ENCODE measurements at places on chromosomes 12 and 14.

DNA sequence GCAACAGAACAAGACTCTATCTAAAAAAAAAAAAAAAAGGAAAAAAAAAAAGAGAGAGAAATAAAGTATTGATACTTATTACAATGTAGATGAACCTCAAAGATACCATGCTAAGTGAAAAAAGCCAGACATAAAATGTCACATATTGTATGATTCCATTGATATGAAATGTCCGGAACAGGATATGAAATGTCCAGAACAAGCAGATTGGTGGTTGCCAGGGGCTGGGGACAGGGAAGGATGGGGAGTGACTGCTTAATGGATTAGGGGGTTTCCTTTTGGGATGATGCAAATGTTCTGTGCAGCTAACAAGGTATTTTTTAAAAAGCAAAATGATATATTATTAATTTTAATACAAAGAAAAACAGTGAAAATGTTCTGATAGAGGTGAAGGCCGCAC, 5.0 kb downstream of the HVCN1 start:
- DNase-seq, result no peak

DNA sequence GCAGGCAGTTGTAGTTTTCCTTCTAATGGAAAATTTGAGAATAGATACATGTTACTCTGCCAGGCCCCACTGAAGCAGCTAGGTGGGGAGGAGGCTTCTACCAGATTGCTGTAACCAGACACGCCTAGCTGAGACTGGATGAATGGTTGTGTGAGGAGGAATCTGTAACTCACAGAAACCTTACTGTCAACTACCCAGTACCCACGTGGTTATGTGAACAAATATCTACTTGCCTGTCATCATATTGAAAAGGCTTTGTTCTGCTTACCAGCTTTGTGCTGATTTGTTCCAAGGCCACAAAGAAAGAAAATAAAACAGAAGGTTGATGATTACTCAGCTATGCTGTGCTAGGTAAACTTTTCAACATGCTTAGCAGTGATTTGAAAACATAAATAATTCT, 167.2 kb downstream of the CAPZA3 start:
- no peak for DNase-seq

DNA sequence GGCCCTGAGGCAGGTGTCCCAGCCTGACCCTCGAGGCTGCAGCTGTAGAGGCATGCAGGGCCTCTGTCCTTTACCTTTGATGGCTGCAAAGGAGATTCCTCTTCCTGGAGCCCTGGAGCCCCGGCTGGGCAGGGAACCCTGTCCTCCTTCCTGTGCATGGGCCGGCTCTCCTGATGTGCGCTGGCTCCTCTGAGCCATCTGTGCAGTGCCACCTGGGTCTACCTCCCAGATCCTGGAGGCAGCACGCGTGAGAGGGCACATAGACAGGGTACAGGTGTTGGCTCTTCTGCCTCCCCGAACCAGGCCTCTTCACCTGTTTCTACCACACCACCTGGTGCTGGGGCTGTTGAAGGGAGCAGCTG, 115.1 kb downstream of the BEGAIN start:
- DNase-seq, result no peak

DNA sequence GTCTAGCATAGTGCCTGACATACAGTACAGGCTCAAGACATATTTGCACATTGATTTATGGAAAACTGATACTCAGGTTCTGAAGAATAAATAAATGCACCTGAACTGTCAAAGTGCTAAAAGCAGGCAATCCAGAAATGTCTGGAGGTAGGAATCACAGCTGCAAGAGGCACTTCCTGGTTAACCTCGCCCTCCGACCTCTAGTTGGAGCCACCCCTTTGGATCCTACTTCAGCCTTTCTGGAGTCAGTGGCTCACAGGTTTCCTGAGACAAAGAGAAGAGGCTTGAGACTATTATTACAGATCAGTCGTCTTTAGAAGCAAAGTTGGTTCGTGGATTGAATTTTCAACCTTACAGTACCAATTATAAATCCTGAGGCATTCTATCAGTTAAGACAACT, 13.0 kb downstream of the TCP11L2 start:
- no peak for DNase-seq

- DNase-seq, result no peak
These were observed 16.4 kb downstream of the NR1H4 start for GRCh38 chr12:100490056-100490455.

DNA sequence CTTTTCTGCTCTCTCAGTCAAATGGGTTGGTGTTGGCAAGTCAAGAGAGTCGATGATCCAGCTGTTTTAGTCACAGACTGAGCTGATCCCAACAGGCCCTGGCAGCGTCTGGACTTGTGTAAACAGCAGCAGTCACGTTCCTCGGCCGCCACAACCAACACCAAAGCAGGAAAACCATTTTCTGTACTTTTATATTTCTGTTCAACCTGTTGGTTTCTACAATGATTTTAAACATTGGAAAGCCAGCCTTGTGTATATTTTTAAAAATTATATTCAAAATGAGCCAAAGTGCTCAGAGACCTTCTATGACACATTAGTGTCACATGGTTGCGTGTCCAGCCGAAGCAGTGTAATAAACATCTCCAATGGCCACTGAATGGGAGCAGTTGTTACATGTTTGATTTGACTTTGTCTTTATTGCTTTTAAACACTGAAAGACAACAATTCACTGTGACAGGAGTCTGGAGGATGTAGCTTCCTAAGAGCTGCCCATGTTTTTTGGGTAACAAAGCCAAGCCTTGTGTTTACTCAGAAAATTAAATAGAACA, 5.9 kb upstream of the SIVA1 start:
- no peak for DNase-seq

DNA sequence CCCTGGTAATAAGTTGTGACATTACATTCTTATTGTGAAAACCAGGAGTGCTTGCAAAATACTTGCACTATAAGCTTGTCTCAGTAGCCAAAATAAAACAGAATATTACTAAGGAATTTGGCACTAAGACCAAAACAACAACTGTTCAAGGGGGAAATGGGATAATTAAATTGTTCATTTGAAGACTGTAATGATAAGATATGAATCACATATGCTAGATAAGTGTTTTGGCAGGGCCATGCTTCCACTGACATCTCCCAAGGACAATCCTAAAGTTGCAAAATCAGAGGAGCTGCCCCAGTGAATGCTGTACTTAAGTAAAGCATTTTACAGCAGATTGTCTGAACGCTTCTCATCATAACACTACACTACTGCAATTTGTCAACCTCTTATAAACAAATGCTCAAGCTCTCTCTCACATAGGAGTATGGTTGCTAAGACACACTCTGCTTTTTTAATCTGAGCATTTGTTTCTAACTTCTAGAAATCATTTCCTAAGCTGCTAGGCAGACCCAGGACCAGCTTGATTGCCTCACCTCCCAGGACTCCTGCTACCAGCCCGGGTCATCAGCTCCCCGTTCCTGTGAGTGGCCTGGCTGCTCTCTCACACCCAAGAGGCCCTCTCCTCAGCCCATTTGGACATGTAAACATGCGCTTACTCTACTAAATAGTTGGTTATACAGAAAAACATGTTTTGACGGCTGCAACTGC, 191.5 kb downstream of the PAX9 start:
- DNase-seq, result peak; percentile 69

GRCh38 chr12:48903982-48904411, 21.3 kb downstream of the FKBP11 start:
- DNase-seq, result peak; percentile 89

DNA sequence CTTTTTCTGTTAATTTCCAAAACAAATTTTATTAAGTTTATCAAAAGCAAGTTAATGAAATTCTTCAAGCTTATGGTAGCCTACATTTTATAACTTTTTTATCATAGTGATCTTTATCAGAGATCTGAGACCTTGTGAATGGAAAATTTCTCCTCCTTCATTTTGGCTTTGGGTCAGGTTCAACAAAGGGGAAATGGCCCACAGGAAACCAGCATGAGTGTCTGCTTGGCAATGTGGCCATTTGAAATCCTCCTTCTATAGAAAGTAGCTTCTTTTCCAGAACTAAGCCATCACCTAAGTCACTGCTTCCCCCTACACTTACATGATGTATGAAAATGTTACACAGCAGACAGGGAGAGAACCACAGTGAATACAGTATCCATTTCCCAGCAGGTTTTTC, 1.6 kb downstream of the RHOJ start:
- no peak for DNase-seq

- DNase-seq, result no peak
These were observed 153.3 kb upstream of the CLEC14A start for GRCh38 chr14:38409071-38409705.

- no peak for DNase-seq
These were observed 11.8 kb downstream of the CD163L1 start for GRCh38 chr12:7431993-7432685.

DNA sequence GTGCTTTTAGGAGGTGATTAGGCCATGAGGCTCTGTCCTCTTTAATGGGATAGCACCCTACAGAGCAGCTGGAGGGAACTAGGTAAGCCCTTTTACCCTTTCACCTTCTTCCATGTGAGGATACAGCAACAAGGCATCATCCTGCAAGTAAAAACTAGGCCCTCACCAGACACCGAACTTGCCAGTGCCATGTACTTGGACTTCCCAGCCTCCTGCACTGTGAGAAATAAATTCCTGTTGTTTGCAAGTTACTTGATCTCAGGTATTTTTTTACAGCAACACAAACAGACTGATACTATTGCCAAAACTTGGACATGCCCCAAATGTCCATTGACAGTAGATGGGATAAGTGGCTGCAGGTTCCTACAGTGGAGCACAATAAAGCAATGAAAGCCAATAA, 85.8 kb upstream of the MAP1LC3B2 start:
- no peak for DNase-seq

DNA sequence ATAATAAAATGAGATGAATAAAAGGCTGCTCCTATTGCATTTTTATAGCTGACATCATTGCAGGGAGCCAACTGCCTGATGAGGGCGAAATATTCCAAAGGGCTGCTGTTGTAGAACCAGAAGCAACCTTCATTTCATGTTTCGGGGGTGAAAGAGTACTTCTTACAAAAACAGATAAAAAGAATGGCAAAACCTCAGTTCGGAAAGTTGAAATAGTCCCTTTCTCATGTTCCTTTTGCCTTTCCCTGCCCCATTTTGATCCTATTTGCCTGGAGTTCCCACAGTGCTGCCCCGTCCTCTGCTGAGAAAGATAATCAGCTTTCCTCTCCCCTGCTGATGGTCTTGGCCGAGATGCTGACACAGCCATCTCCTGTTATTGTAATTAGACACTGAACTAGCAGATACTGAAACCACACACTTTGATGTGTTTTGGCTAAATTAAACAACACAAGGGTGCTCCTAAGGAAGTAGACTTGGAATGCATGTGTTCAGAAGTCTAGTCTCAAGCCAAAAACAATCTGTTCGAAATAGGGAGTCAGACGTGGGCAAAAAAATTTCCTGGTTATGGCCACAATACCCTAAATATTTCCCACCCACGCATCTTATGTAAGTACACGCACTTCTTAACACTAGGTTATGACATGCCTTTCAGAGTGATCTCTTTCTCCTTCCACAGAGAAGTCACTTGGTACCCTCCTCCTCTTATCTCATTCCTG, 117.2 kb downstream of the PPM1H start:
- no peak for DNase-seq

GRCh38 chr12:104122298-104122697, 15.7 kb downstream of the NFYB start:
- no peak for DNase-seq

DNA sequence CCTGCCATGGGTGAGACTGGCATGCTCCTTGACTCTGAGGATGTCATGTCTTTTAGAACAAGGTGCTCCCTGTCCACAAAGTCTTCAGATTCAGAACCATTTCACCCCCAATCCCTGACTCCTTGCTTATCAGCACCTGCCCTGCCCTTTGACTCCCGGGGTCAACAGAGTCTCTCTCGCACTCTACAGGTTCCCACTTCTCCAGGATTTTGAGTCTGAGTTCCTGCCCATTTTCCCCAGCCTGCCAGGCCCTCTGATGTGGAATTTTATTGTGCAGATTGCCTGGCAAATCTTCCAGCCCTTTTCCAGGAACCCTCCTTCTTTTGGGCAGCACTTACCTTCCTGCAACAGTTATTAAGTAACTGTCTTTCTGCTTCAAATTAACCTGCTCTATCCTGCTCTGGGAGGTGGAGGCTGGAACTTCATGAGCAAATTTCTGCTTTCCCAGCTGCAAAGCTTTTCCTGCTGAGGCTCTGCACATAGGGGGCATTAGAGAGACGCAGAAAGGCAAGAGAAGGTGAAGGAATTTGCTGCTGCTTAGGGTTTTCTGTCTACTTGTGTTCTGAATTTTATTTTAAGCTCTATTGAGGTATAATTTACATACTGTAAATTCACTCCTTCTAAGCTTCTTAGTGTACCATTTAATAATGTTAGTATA, 259.1 kb downstream of the PCNX1 start:
- DNase-seq, result peak; percentile 41

DNA sequence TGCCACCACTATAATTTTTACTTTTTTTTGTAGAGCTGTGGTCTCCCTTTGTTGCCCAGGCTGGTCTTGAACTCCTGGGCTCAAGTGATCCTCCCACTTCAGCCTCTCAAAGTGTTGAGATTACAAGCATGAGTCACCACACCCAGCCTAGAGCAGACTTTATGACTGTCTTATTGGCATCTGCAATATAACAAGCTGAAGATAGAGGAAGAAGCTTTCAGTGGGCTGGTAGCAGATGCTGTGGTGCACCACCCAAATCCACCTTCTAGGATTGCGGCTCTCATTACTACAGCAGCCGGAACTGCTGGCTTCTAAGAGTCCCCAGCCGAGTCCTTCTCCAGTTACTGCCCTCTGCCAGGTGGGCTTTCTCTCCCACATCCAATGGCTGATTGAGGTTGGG, 7.6 kb upstream of the STK38L start:
- no peak for DNase-seq

DNA sequence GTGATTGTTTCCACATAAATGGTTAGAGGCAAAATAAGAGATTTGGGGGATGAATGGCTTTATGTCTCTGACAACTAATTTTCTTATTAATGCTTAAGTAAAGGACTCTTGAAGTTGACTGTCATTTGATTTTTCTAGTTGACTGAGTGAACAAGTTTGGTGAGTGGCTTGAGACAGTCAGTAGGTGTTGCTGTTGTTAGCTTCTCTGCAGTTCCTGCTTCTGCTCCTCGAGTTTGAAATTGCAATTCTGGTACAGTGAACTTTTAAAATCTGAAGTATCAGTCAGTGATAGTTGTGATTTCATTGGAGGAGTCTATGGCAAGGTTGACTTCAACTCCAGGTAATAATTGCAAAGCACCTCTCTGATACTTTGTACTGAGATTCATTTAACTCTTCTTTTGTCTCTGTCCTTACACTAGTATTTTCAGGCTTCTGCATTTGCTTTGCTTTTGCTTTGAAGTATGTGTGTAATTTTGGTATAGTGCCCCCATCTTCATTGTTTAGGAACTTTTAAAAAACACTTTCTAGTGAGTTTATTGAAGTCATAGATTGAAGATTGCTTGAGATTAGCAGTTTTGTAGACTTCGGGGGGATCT, 415.5 kb downstream of the PCNX1 start:
- DNase-seq, result peak; percentile 67

All from skin of body (tissue), 3 donors.